ENCODE measurements at places on chromosomes 4 and X.

- no peak for DNase-seq
Measured at GRCh38 chr4:92455951-92456350, 152.2 kb downstream of the GRID2 start.

- no peak for DNase-seq
Measured at GRCh38 chr4:112023402-112023950, 121.8 kb upstream of the FAM241A start.

DNA sequence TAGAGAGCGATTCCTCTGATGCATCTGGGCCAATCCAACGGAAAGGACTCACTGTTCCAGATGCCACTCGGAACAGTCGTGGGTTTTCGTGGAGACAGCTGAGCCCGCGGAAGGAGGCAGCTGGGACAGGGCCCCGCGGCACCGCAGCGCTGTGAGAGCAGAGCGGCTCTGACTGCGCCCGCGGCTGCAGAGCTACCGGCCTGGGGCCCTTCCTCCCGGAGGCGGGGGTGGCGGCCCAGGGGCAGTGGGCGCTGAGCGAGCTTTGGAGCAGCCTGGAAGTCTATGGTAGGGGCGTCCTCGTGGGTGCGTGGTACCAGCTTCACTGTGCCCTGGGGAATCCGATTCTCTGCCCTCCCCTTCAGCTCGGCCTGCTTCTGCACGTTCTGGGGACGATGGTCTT, 24.9 kb downstream of the CLDN34 start:
- DNase-seq: no peak

- no peak for DNase-seq
Measured at GRCh38 chr4:81214881-81215868, at the start of gene PRKG2. PRKG2 (minus strand) TSS chr4:81215222; CDS start chr4:81205047, 10,175 bp downstream.

DNA sequence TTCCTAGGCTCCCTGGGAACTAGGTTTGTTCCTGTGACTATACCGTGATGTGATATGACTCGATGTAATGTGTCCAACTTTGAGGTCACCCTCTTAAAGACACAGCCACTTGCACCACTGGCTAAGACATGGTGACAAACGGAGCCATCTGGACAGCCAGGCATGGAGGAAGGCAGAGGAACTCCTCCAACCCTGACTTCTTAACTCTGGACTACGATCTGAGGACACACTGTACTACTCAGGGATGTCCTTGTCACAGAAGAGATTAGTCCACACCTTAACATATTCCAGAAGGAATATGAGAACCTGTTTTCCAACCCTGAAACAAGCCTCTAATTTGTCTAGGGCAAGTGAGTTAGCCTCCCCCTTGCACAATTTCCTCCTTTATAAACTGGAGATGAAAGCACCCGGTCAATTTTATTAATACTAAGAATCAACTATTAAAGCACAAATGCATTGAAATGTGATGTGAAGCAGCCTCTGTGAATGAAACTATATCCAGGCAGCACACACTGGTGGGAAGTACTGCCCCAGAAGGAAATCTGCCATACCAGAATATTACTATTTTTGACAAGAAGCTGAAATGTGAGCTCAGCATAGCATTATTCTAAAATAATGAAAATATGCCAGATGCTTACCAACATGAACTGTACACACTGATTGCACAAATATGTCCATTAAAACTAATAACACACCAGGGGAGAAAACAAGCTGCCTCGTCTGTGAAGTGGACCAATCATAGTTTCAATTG, 47.3 kb downstream of the TSPAN5 start:
- DNase-seq: no peak

DNA sequence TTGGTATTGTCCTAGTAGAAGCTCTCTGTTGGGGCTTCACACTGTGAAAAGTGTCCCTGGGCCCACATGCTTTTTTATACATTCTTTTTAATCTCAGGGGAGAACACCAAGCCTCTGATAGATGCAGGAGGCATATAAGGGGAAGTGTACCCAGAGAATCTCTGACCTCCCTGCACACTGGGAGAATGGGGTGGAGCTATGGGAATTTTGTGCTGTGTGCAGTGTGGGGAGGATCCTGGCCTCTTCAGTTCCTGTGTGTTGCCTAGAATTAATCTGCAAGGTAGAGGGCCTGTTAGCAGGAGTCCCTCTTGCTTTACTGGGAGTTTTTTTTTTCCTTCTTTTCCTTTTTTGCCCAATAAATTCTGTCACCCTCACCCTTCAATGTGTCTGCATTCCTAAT, 49.2 kb upstream of the SPIN4 start:
- no peak for DNase-seq

GRCh38 chr4:114907568-114907967, 205.9 kb downstream of the NDST4 start:
- no peak for DNase-seq

DNA sequence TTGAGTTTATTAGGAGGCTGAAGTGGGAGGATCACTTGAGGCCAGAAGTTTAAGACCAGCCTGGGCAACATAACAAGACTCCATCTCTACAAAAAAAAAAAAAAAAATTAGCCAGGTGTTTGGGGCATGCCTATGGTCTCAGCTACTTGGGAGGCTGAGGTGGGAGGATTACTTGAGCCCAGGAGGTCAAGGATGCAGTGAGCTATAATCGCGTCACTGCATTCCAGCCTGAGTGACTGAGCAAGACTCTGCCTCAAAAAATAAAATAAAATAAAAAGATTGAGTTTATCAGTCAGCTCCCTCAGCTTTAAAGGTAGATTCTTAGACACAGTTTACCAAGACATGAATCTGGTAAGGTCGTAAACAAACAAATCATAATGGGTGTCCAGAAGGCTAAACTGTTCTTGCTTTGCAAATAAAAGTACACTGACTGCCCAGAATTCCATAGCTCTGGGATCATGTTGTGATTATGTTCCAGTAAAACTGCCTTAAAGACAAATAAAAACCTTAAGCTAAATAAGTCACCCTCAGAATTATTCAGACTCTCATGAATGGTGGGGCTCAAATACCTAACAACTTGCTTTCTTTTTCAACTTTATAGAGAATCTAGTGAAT, 18.7 kb downstream of the APOO start:
- no peak for DNase-seq

GRCh38 chr4:42452823-42453222, 55.5 kb downstream of the SHISA3 start:
- DNase-seq: no peak

DNA sequence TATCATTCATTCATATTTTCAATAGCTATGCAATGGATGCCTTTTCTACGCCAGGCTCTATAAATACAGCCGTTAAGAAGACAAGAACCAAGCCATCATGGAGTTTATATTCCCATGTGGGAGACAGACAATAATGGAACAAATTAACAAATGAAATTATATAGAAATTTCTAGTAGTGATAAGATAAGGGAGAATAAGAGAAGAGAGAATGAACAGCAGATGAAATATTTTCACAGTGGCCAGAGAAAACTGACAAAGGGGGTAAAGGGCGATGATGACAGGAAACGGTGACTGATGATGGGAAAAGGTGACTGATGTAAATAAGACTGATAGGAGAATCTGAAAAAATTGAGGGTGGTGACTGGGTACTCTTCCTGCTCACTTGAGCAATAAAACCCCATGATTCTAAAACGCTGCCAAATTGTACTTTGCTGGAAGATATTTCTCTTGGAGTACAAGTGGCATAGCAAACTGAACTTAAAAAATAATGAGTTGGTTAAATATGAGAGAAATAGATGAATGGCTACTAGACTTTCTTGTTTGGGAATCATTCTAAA, 13.2 kb downstream of the RNF150 start:
- no peak for DNase-seq

- no peak for DNase-seq
Measured at GRCh38 chr4:23934915-23935314, 45.1 kb upstream of the PPARGC1A start.

DNA sequence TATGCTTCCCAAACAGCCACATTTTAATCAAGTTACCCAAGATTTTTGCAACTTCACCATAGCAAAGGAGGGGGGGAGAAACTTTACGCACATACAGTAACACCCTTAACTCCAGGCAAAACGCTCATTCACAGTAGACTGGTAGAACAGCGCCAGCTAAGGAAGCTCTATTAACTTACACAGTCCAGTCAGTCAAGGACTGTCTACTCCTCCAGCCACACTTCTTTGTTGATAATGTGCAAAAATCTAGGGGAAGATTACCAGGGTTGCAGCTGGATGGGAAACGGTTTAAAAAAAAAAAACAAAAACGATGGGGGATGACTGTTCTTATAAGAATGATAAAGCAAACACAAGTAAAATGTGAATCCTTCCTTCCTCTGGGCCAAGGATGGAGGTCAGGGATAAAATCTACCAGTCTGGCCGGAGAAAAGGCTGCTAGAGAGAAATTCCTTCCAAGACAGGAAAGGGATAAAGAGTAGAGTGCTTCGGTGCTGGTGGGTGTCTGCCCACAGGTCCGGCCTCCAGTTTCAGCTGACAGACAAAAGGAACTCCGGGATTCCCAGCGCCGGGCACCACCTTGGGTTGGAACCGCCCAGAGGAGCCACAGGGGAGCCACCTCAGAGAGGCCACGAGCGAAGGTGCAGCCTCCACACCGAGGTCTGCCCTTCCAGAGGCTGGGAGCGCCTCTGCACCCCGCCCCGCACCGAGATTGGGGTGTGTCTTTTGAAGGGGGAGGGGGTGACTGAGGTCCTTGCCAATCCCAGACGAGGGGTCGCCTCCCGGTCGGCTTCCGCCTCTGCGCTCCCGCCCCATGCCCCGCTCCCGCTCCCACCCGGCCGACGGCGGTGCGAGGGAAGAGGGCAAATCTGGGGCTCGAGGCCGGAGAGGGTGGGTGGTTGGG, 811 bp downstream of the ANKRD50 start:
- DNase-seq: no peak

DNA sequence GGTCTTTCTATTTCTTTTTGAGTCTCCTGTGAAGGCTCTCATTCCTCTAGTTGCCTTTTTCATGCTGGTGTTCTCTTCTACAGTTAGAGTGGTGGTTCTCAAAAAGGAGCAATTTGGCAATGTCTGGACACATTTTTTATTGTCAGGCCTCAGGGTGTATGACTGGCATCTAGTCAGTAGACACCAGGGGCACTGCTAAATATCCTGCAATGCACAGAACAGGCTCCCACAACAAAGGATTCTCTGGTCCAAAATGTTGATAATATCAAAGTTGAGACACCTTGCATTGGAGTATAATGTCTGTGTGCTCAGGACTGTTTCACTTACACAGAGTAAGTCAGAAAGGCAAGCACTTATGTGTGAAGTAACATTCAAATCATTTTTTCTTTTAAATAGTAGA, 1360.7 kb downstream of the ADGRL3 start:
- no peak for DNase-seq

GRCh38 chr4:121457278-121457875, 76.6 kb upstream of the QRFPR start:
- DNase-seq: no peak

DNA sequence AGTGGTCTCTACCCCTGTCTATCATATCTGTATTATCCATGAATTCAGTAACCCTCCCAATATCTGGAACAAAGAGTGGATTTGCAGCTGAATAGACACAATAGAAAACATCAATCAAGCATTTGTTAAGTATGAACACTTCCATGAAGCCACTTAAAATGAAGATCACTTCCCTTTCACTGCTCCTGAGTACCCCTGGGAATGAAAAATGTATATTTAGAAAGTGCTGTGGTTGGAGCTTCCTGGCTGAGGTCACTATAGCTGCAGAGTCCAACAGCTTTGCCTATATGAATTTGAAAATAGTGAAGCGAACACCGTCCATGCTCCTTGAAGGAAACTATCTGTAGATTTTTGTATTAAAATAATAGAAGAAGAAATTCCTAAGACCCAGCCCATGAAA, 227.0 kb downstream of the DTHD1 start:
- no peak for DNase-seq

- DNase-seq: no peak
Measured at GRCh38 chr4:132101526-132101925, 1047.6 kb upstream of the PCDH10 start.

GRCh38 chr4:6705646-6706045, 4.0 kb downstream of the MRFAP1L1 start:
- DNase-seq: no peak

DNA sequence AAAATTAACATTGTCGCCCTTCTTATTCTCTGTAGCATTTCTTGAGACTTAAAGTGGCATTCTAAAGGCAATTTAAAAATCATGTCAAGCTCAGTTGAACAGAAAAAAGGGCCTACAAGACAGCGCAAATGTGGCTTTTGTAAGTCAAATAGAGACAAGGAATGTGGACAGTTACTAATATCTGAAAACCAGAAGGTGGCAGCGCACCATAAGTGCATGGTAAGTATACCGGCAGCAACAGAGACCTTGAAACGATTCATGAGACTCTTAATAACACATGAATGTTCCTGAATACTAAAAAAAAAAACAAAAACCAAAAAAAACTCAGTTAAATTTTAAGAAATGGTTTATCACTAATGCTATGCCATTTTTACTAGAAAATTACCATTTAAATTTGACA, 82.4 kb upstream of the HPRT1 start:
- DNase-seq: no peak

- no peak for DNase-seq
Measured at GRCh38 chr4:17699380-17699779, 82.0 kb downstream of the FAM184B start.

DNA sequence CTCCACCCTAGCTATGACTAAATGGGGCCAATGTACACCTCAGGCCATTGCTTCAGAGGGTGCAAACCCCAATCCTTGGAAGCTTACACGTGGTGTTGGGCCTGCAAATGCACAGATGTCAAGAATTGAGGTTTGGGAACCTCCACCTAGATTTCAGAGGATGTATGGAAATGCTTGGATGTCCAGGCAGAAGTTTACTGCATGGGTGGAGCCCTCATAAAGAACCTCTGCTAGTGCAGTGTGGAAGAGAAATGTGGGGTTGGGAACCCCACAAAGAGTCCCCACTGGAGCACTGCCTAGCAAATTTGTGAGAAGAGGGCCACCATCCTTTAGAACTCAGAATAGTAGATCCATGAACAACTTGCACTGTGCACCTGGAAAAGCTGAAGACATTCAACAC, 284.1 kb downstream of the ANTXR2 start:
- no peak for DNase-seq

- no peak for DNase-seq
Measured at GRCh38 chr4:183747380-183747779, 88.3 kb downstream of the TRAPPC11 start.

- no peak for DNase-seq
Measured at GRCh38 chr4:80990851-80991250, 39.7 kb upstream of the BMP3 start.

DNA sequence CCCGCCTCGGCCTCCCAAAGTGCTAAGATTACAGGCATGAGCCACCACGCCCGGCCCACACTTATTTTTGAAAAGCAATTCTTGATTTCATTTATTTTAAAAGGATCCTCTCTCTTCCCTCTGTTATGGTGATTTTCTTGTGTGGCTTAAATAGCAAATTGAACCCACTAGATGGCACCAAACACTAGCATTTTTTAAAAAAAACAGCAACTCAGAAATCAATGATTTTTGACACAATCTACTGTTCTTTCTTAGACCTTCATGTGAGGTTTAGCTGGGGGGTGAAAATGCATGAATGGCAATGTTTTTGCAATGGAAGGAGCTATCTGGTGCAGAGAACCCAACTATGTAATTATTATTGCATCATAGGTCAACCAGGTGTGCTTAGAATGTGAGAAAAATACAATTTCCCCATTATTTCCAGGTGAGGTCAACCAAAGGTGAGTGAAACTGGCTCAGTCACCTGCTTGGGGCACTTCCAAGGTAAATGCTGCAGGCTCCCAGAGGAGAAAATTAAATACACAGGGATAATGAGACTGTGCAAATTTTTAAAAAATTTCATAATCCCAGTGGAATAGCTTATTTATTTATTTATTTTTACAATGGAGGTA, 226.7 kb upstream of the PRKX start:
- DNase-seq: no peak
